ENCODE measurements at places on chromosomes 7 and 10.
A peak's percentile ranks its signal among the peaks of the same experiment; 100 is the strongest.

GRCh38 chr7:2009541-2010001 lies 223.2 kb downstream of the MAD1L1 start:
- DNase-seq, result no peak

- DNase-seq, result no peak
Measured at GRCh38 chr7:155521007-155521742, 25.2 kb downstream of the CNPY1 start.

- no peak for DNase-seq
Measured at GRCh38 chr10:51585742-51586141, 113.7 kb downstream of the CSTF2T start.

- DNase-seq, result no peak
Measured at GRCh38 chr10:97838091-97838490, 11.6 kb upstream of the GOLGA7B start.

- DNase-seq, result no peak
Measured at GRCh38 chr10:16902606-16903005, 85.4 kb upstream of the RSU1 start.

DNA sequence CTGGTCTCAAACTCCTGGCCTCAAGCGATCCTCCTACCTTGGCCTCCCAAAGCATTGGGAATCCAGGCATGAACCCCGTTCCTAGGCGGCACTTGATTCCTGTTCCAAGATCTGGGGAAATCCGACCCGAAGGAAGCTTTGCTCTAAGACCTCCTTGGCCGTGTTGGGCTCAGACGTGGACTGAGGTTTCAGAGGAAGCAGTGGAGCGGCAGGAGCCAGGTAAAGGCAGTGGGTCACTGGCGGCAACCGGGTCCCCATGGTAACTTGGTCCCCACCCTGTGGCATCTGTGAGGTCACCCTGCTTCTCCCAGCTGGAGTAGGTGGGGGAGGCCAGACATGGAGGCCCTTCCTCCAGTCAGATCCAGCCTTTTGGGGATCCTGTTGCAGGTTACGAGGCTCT lies at the start of gene TMEM270:
TSS of gene TMEM270 (plus strand) at position 301 of the 400 bp plus-strand sequence. CDS start at position 337, 36 bp downstream.
- DNase-seq, result no peak

- no peak for DNase-seq
Measured at GRCh38 chr10:87816898-87817608, 973 bp downstream of the ATAD1 start.

GRCh38 chr10:112226439-112227248 lies 43.1 kb upstream of the GPAM start:
- DNase-seq, result no peak

GRCh38 chr7:78970440-78970916 lies 483.0 kb downstream of the MAGI2 start:
- DNase-seq, result no peak

- no peak for DNase-seq
Measured at GRCh38 chr7:149422914-149423301, 38.0 kb downstream of the ZNF777 start.

DNA sequence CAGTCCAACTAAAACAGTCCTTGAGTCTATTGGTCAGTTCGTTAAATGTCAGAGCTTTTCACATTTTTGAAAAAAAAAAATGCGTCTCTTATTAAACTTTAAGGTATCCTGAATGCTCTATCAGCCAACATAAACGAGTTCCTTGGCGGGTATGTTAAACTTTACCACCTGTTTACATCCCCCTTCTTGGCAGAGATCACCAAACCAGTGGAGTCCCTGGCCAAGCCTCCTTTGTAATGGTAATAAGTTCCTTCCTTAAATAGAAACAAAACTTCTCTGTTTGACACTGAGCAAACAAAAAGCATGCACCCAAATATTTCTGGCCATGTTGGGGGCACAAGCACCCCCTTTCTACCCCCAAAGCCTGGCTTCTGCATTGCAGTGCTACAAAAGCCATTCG lies 3.2 kb downstream of the TRIL start:
- no peak for DNase-seq

GRCh38 chr10:79128241-79128922 lies 59.6 kb downstream of the ZMIZ1 start:
- no peak for DNase-seq

GRCh38 chr10:35456153-35456720 lies 119.9 kb downstream of the CCNY start:
- DNase-seq, result no peak

GRCh38 chr7:21191321-21192073 lies 236.4 kb upstream of the SP4 start:
- DNase-seq, result no peak

- DNase-seq, result peak; percentile 29
Measured at GRCh38 chr7:112938863-112939573, 147.6 kb downstream of the GPR85 start.

- DNase-seq, result peak; percentile 25
Measured at GRCh38 chr10:73529089-73529832, 33.4 kb upstream of the PPP3CB start.

DNA sequence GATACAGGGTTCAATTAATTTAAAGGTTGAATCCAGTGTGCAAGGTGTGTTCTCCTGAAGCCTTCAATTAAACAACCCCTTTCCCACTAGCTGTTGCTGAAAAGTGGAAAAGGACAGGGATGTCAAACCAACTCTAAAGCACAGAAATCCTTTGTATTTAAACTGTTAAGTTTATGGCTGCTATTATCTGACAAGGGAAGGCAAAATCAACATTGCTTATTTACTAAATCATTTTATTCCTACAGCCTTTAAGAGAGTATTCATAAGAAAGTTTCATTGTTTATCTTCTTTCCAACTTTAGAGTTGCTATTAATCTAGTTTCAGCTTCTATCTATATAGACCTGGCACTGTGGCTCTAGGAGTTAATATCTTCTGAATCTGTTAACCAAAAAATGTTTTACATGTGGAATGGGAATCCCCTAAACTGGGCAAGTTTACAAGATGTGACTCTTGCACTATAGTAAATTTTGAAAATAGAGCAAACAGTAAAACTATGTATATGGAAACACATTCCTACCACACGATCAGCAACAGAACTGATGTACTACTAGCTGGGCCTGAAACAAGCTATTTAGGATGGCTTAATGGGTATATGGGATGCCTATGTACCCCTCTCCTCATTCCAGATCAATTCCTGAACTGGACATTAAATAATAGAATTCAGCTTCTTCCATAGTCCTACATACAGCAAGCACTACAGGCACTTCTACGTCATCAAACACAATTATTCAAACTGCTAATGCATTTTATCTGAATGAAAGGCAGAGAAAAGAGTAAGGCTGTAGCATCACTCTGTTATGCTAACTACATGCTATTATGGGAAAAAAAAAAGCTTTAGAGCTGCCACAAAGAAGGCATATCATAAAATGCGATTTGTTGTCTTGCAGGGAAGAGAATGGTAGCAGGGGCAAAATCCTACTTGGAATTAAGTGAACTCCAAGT lies 52.8 kb downstream of the CDK6 start:
- no peak for DNase-seq

DNA sequence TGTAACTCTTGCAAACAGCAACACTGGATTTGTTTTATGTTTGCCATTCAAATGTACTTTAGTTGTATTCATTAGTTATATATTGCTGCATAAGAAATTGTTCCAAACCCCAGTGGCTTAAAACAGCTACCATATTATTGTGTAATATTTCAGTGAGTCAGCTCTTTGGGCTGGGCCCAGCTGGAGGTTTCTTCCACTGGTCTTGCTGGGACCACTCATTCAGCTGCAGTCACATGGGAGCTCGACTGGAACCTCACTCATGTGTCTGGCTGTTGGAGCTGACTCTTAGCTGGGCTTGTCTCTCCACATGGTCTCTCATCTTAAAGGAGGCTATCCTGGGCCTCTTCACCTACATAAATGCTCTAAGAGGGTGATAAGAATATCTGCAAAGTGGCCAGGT lies 23.2 kb upstream of the PIP4K2A start:
- no peak for DNase-seq

- DNase-seq, result no peak
Measured at GRCh38 chr7:14787551-14787950, 115.0 kb downstream of the DGKB start.

DNA sequence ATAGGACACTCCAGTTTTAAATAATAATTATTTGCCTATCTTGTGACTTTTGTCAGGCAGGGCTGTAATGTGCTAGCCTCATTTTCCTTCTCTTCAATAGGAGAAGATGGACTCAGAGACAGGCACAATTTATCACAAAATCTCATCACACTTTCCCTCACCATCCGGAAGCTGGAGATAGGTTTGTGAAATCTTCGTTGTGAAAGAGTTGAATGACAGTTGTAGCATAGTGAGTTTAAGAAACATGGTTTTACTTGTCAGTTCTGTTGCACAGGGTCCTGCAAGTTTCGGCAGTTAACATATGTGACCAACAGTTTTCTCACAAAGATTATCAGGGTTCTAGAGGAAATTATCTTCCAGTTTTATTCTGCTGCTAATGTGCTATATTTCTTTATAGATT lies 37.7 kb upstream of the MAP3K8 start:
- no peak for DNase-seq

GRCh38 chr7:22827563-22827962 lies 4.9 kb upstream of the TOMM7 start:
- no peak for DNase-seq

GRCh38 chr7:68688416-68689086 lies 909.7 kb upstream of the AUTS2 start:
- DNase-seq, result no peak

- DNase-seq, result no peak
Measured at GRCh38 chr7:516606-517456, 2.8 kb downstream of the PDGFA start.

DNA sequence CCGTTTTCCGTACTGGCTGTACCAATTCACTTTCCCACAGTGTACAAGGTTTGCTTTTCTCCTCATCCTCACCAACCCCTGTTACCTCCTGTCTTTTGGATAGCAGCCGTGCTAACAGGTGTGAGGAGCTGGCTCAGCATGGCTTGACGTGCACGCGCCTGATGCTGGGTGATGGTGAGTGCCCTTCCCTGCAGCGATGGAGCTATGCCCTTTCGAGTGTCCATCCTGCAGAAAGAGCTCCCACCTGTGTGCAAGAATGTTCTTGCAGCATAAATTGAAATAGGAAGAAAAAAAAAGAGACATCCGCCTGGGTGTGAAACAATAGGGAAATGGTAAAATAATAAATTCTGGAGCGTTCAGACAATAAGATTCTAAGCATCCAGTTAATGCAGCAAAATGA lies 9.5 kb upstream of the UBE3C start:
- DNase-seq, result no peak

- no peak for DNase-seq
Measured at GRCh38 chr7:108124820-108125219, 5.3 kb downstream of the LAMB4 start.

DNA sequence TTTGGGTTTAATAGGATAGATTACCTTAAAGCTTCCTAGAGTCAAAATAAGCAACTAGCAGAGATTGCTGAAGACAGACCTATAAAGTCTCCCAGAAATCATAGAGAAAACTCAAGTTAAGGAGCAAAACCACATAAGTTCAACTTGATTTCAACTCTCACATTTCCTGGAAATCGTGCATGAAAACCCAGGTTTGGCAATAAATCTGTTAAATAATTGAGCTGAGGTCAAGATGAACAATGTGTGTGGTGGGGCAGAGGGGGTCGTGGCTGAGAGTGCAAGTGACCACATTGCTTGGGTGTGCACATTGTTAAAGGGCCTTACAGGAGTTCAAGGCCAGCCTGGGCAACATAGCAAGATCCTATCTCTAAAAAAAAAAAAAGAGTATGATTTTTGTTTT lies 636.5 kb downstream of the GALNT17 start:
- DNase-seq, result no peak

- no peak for DNase-seq
Measured at GRCh38 chr7:31253532-31253931, 87.0 kb downstream of the NEUROD6 start.

DNA sequence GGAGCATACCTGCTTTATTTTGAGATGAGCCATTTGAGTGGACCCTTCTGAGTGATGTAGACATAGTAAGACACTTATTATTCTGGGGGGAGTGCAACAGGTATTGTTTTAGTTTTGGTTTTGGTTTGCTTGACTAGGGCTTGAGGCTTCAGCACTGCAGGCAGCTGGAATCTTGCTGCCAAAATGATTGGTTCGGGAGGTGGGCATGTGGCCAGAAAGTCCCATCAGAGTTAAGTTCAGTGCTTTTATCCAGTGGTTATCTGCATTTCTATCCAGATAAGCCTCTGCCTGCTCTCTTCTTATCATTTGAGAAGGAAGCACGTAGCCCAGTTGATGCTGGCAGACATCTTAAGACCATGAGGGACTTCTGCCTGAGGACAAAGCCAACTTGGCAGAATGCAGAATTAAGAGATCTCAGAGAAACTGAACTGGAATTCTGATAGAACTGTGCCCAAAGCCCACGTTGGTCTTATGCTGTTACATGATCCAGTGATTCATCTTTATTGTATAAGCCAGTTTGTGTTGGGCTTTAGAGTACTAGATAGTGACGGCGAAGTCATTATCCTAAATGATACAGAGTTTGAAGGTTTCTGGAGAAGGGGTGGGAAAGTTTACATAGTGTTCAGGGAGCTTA lies 9.6 kb upstream of the JAZF1 start:
- no peak for DNase-seq

DNA sequence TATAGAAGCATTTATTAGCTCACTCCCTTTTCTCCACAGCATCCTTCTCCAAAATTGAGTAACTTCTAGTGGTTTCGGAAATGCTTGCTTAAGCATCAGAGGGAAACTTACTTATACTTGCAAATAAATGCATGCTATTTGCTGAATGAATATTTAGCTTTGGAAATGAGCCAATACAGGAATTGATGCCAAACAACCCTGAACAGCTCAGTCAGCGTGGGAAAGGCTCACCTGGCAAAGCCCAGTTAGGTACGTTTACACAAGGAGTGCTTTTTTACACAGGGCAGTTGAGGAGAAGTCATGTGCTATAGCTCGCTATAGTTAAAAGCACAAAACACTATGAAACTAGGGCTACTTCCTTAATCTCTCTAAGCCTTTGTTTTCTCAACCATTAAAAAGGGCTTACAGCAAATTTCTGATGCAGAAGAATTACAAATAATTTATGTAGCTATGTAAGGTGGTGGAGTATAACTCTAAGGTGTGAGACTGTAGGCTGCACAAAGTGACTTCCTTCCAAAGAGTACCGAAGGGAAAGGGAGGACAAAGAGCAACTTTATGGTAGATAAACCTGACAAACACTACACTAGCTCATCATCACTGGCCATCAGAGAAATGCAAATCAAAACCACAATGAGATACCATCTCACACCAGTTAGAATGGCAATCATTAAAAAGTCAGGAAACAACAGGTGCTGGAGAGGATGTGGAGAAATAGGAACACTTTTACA lies 498.2 kb downstream of the PHTF2 start:
- no peak for DNase-seq

DNA sequence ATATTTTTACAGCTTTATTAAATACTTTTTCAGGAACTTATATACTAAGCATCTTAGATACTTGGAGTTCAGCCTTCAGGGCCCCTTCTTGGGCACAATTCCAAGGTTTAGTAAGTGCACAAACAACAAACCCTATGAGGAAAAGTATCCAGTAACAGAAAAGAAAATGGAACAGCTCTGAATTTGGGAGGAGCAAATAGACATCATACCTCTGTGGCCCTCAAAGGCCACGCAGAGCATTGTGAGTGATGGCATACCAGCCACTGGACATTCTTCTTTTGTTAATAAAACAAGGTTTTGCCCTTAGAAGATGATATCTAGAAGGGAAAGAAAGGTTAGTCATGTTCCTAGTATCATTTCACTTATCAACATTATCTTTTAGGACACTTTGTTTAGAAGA lies 46.0 kb downstream of the ST7 start:
- no peak for DNase-seq
